ENCODE measurements at places on chromosomes 3 and 15. TPM values are rescaled to one million over a fixed set of nuclear protein-coding genes. Genes with fewer than 3 reads are reported as not detected.

OIP5 gene
- 23.4 TPM for total RNA-seq

GREM1 gene
- 0.54 TPM for total RNA-seq

TOMM70 gene
- total RNA-seq, result 50.7 TPM

MCTP2 gene
- total RNA-seq, result 10.9 TPM

SAMD7 gene
- not detected for total RNA-seq

GRCh38 chr3:32992310-32992686, 40.9 kb downstream of the CCR4 start:
- no peaks in the 10 kb centered on the region for H3K36me3 ChIP-seq
- DNase-seq, result no peak
- H3K4me3 ChIP-seq, result no peak overlapping the region
- no peaks in the 10 kb centered on the region for H3K4me1 ChIP-seq
- H3K27me3 ChIP-seq, result no peaks in the 10 kb centered on the region

- no peaks in the 10 kb centered on the region for H3K36me3 ChIP-seq
- no peaks in the 10 kb centered on the region for H3K27me3 ChIP-seq
- peak; percentile 82 for DNase-seq
- H3K4me3 ChIP-seq, result no peak overlapping the region
These were observed 79.2 kb upstream of the CCNL1 start for GRCh38 chr3:157239082-157239704.

DNA sequence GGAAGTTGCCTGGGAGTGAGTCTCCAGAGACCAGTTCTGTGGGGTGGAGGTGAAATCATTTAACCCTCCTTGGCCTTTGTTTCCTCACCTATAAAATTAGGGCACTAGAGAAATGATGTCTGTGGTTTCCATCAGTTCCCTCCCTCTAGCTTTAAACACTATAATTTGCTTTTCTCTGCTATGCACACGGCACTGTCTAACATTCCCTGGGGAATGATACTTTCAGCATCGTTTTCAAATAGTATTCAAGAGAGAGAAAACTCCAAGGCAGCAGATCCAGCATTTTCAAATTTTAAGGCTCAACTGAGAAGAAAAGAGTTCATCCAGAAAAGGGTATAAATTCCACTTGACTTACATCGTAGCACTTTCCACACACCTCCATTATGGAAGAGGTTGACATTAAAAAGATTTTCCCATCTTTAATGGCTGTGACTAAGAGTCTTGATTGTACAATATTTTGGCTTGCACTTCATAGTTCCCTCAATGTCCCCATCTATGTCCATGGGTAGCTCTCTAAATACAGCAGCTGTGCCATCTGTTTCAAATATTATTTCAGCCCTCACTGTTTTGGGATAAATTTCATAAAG, 137.7 kb upstream of the ZPLD1 start:
- H3K4me1 ChIP-seq, result no peaks in the 10 kb centered on the region
- no peaks in the 10 kb centered on the region for H3K27me3 ChIP-seq
- DNase-seq, result no peak
- no peaks in the 10 kb centered on the region for H3K36me3 ChIP-seq
- H3K27ac ChIP-seq, result no peak overlapping the region
- no peak overlapping the region for H3K4me3 ChIP-seq

- no peaks in the 10 kb centered on the region for H3K36me3 ChIP-seq
- no peak overlapping the region for H3K4me3 ChIP-seq
- H3K27ac ChIP-seq, result no peak overlapping the region
- no peak for DNase-seq
These were observed 722 bp downstream of the CHRNA3 start for GRCh38 chr15:78620021-78620526.

DNA sequence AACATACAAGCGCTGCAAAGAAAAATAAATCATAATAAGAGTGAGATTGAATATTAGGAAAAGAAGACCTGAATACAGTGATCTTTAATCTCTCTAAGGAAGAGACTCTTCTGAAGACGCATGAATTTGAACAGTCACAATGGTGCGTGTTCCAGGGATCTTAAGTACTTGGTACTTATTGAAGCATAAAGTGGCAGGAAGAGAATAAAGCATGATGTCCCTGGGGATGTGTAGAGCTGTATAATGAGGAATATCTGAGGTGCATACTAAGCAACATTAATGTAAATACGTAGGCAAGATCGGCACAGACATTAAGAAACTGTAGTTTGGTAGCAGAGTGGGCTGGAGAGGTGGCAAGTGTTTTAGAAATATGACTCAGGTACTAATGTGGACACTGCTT, 246.2 kb upstream of the MCTP2 start:
- H3K4me1 ChIP-seq, result no peaks in the 10 kb centered on the region
- no peaks in the 10 kb centered on the region for H3K27me3 ChIP-seq
- H3K27ac ChIP-seq, result no peak overlapping the region
- no peak for DNase-seq
- H3K36me3 ChIP-seq, result no peaks in the 10 kb centered on the region

Measured in Caco-2 (cell line).